ENCODE measurements at places on chromosomes 1 and 21.

DNA sequence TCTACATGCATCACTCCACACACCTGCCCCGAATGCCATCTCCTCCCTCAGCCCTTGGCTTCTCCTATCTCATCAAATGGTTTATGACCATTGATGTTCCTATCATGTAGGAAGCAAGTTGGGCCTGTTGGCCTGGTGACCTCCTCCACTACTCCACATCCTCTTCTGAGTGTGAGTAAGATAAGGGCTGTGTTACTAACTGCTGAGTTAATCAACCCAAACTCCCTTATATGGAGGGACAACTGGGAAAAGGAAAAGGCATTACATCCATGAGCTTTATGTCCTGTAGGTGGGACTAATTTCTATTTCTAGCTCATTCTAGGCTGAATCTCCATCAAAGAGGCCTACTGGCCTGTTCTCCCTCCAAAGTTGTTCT is 57.6 kb downstream of the WLS start:
- DNase-seq: no peak

DNA sequence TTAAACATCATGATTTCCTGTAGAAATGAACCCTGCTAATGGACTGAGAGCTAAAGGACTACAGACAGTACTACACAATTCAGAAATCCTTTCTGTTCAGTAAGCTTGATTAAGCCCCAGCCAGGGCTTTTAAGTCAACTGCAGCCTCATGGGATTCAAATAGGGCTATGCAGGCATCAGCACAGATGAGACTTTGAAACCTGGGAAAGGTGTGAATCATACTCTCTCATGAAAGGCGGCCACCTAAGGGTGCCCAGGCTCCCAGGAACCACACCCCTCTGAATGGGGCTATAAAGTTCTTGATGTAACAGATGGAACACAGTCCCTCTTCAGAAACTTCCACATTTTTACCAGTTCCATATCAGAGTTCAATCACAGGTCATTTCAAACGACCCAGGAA is 7.6 kb downstream of the SIPA1L2 start:
- DNase-seq: no peak

DNA sequence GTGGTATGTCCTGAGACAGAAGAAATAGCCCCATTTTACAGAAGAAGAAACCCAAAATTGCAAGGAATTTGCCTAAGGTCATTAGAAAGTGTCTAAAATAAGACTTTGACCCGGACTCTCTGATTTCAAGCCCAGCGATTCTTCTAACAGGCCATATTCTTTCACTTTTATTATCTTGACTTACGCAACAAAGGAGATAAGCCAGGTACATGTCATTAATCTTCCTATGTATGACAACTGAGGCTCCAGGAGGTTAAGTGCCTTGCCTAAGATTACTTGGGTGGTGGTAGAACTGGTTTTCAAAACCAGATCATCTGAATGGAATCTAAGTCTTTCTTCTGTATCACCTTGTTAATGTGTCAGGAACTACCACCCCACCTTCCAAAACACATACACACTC is 124.3 kb downstream of the PBX1 start:
- DNase-seq: no peak

GRCh38 chr21:31795992-31796391 is 64.1 kb upstream of the SCAF4 start:
- DNase-seq: no peak

DNA sequence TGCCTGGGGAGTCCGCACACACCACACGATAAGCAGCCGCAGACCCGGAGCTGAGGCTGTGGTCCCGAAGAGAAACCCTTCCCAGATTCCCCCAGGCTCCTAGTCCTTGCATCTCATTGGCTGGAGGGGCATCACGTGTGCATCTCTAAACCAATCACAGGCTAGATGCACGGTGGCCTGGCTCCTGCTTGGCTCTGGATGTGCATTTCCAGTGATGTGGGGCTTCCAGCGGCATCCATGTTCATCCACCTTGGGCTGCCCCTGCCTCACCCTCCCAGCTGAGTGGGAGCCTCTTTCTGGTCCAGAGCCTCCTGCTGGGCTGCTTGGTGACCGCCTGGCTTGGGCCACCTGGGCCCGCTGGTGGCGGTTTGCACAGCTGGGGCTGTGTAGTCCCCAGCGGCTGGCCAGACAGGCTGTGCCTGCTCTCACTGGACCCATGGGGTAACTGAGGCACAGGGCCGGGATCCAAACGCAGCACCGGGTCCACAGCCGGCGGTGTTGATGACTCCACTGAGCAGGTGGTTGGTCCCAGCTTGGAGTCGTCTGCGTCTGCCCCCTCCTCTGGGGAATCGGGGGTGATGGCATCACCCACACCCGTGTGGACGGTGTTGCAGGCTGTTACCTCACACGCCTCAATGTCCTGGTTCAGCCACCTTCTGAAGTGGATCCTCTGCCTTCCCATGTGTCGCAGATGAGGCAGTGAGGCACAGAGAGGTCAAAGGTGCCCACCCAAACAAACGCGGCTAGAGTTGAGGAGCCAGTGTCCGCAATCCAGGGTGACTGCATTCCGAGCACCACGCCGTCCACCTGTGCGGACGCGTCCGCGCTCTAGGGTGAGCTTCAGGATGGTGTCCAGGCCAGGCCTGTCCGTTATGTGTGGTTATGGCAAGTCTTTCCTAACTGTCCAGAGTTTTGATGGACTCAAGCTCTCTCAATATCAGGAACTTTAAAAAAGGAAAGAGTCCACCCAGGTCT is 41.3 kb downstream of the COL6A1 start:
- DNase-seq: no peak

All from HFF-Myc (cell line).